ENCODE measurements at places on chromosomes 2 and 18.

GRCh38 chr2:15159751-15160177 lies 401.4 kb downstream of the NBAS start:
- DNase-seq = peak; percentile 69

GRCh38 chr2:179255129-179255528 lies 9.5 kb downstream of the SESTD1 start:
- DNase-seq = no peak

- no peak for DNase-seq
Observed at GRCh38 chr18:10457767-10458166, 3.3 kb downstream of the APCDD1 start.

GRCh38 chr18:79975985-79976680 lies 11.7 kb downstream of the HSBP1L1 start:
- DNase-seq = no peak

DNA sequence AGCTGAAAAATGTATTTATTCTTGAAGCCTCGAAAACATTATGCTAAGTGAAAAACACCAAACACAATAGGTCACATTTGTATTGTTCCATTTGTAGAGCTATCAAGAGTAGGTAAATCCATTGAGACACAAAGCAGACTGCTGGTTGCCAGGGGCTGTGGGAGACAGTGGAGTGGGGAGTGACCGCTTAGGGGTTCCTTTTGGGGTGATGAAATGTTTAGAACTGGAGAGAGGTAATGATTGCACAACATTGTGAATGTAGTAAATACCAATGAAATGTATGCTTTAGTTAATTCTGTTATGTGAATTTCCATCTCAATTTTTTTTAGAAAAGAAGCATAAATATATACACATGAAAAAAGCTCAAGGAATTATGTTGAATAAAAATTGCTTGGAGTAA lies 15.8 kb downstream of the KCTD18 start:
- DNase-seq = no peak
